Neuronal stem cell (in vitro differentiated cells): ENCODE measurements at places on chromosomes 5 and 9.

DNA sequence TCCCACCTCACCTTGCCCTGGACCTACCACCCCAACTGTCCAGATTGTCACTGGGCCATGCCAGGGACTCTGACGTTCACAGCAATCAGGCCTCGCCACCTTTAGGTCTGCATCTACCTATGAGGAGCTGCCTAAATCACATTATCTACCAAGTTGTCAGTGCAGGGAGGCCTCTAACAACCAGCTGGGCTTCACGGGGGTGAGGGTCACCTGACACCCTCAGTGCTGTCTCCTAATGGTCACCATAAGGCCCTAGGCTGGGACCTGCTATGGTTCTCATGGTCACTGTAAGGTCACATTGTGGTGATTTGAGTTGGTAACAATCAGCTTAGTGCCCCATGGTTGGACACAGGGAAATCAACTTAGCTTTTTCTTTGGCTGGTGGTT lies 119.2 kb upstream of the CXCL14 start:
- DNase-seq: no peak

GRCh38 chr5:64323591-64323990 lies 157.9 kb downstream of the RNF180 start:
- no peak for DNase-seq

DNA sequence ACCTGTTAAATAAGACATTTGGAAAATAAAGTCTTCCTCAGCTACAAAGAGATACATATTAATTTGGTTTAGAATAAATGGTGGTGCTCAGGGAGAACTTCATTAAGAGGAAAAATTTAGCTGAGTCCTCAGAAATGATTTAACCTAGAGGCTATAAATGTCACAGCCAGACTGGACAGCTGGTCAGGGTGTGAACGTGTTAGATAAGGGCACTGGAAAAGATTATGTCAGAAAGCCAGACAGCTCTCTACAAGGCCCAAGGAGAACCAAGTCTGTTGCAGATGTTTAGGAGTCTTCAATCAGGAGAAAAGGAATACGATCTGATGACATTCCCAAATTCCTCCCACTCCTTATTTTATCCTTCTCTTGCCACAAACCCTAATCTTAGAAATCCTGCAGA lies 265.2 kb downstream of the MAT2B start:
- DNase-seq: no peak

DNA sequence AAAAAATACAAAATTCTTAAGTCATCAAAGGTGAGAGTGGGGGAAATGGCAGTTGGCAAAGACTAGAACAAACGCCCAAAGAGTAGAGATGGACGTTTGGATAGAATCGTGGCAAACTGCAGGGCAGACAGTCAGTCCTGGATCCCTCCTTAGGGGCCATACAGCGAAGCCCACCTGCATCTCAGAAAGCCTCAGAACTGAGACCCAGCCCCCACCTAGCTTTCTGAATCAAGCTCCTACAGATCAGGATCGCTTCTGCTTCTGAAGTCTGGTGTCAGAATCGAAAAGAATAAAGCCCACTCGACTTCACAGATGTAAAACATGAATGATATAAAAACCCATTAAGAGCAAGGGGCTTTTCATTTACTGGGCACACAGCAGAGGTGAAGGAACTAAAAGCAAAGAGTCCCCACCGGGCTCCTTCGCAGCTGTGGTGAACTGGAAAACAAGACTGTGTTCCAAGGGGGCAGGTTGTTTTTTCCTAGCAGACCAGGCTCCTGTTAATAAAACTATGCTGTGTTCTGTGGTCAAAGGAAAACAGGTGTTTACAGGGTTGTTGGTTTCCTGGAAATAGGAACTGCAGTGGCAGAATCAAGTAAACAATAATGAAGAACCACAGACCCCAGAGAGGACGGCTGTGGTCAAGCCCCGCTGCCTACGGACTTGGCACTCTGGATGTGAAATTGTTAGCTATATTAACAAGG lies 91.8 kb downstream of the TLE1 start:
- no peak for DNase-seq

DNA sequence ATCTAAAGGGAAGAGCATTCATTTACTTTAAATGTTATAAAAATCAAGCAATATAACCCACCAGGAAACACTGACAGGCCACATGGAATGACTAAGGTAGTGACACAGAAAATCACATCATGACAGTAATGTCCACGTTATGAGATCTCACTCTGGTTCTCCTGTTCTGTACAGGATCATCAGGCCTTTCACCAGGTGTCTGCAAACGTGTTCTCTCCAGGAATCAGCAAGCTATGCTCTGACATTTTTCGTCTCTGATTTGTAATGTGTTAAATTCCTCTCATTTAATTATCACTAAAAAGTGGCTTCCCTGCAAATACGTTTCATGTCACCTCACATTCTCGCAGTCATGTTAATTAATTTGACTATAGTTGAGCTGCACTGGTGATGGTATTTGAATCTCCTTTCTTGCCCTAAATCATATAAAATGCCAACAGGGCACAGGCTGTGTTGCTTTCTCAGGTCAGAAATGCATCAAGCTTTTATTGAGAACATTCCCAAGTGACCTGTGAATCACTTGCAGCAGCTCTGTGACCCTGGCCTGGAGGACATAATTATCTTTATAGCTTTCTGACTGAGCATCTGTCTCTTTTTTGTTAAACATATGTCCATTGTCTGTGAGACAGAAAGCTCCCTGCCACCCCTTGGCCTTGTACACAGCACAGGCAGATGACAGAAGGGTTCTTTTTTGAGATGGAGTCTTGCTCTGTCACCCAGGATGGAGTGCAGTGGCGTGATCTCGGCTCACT lies 196.2 kb downstream of the DIRAS2 start:
- no peak for DNase-seq

GRCh38 chr5:56095579-56096102 lies 100.9 kb upstream of the IL6ST start:
- no peak for DNase-seq

- DNase-seq: no peak
Measured at GRCh38 chr9:33272061-33272460, 7.2 kb downstream of the CHMP5 start.

DNA sequence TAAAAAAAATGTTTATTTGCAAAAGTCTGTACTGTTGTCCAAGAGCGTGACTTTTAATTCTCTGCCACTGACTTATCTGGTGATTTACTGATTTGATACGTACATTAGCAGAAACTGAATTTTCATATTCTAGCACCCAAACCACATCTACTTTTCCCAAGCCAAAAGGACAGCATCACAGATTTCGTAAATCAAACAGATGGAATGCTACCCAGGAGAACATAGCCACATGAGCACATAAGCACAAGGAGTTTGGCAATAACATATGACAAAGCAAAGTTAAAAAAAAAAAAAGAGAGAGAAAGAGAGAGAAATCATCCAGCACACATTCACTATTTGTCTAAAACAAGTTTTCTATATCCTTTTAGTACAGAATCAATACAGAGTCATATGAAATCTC lies 83.7 kb downstream of the HINT1 start:
- DNase-seq: no peak

GRCh38 chr5:27639005-27639612 lies 600.7 kb upstream of the CDH9 start:
- no peak for DNase-seq

DNA sequence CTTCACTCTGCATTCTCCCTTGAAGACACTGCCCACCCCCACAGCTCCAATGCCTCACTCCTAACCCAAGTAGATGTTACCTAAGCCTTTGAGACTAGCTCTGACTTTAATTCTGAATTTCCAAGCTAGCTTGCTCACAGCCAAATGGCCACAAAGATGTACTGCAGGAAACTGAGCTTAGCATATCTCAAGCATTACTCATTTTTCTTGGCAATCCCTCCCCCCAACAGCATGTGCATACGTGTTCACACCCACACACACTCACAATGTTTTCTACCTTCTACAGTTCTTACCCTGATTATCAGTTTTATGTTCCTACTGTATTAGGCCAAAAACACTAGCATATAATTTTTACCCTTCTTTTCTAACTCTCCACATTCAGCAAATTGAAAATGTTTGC lies 13.7 kb upstream of the GRIA1 start:
- no peak for DNase-seq

DNA sequence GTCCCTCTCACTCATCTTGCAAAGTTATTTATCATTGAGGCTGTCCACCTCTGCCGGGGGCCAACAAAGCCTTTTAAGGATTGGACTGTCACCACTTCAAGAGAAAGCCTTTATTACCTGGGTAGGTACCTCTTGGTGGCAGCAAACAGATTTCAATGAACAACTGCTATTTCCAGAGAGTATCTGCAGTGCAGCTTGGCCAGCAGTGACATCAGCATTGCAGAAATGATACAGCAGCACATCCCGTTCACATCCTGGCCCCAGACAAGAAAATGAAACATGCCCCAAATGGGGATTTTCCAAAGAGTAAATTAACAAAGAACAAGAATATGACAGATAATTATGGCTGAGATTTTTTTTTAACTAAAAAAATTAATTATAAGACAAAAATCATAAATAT lies 2.3 kb upstream of the SPATA6L start:
- DNase-seq: no peak

DNA sequence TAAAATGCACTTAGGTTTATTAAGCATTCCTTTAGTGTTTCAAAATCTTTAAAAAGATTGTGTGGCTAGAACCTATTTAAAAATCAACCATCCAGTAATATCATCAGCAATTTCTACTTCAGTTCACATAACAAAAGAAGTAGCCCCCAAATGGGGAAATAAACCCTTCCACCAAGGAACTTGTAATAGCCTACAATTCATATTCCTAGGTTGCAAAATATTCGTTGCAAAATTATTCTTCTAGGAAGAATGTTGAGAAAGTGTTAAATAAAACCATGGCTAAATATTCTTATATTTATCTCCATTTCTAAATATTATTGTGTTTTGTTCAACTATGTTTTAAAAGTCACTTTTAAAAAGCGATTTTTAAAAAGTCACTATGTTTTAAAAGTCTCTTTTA lies 177.9 kb upstream of the PRLR start:
- no peak for DNase-seq

- no peak for DNase-seq
Measured at GRCh38 chr9:135279385-135279784, 191.9 kb downstream of the OLFM1 start.

- no peak for DNase-seq
Measured at GRCh38 chr9:5269249-5269715, 35.2 kb downstream of the RLN2 start.

DNA sequence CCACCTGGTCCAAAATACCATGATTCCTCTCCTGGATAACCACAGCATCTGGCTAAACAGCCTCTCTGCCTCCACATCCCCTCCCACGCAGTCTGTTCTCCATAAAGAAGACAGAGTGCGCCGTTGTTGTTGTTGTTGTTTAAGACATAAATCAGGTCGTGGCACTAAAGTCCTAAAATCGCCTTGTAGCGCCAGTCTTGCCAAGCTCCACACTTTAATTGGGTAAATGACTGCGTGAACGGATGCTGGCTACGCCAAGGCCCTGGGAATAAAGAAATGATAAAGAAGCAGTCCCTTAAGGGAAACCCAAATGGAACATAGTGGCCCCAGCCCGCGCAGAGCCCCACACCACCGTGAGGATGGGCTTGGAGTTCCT lies 364 bp upstream of the SFXN1 start:
- no peak for DNase-seq

DNA sequence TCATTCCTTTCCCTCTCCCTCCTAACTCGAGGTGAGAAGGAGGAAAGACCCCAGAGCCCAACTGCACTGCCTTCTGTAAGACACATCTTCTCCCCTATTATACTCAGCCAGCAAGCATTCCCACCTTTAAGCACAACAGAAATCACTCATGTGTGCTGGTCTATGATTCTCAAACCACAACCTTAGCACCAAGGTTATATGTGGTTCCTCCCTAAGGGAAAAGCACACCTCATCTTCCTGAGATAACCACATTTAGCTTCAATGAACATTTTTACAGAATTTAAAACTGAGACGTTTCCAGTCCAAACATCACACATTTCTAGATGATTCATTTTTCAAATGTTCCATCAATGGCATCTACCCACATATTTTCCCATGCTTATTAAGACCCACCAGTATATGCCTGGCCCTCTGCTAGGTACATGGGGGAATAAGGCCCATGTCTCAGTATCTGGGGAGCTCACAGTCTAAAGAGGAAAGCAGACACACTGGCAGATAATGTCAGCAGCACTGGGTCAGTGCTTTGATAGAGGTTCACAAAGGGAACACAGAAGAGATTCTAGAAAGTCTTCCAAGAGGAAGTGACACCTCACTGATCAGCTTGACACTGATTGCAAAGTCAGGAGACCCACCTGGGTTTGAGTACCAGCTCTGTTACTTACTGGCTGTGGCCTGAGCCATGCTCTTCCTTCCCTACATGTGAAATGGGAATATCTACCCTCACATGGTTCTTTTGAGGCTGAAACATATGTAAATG lies 245.4 kb downstream of the DENND1A start:
- DNase-seq: no peak

GRCh38 chr5:133334796-133335639 lies 277.3 kb downstream of the FSTL4 start:
- DNase-seq: no peak

DNA sequence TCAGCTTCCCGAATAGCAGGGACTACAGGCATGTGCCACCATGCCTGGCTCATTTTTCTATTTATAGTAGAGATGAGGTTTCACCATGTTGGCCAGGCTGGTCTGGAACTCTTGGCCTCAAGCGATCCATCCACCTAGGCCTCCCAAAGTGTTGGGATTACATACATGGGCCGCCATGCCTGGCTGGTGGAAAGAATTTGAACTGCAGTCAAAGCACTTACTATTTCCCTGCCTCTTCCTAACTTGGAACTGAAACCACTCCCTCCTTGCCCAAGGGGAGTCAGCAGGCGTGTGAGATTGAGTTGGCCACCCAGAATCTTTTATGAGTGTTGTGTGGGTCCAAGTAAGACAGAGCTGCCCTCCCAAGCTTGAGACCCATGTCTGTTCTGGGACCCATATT lies 86.1 kb upstream of the PTPN3 start:
- DNase-seq: no peak

DNA sequence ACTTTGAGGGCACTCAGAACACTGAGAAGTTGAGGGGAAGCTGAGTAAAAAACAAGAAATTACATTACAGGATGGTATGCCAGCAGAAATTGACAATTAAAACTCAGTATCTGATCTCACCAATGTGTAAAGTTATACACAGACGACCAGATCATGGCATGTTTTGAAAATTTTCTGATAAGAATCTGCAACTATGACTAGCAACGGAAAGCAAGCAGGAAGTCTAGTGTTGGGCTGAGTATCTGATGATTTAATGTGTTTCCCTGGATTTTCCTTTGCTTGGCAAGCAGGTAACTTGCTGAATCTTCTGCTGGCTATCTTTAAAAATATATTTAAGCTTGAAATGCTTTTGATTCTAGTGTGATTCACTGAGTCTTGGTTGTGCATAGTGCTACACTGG lies 5.2 kb upstream of the GCNT4 start:
- DNase-seq: no peak

DNA sequence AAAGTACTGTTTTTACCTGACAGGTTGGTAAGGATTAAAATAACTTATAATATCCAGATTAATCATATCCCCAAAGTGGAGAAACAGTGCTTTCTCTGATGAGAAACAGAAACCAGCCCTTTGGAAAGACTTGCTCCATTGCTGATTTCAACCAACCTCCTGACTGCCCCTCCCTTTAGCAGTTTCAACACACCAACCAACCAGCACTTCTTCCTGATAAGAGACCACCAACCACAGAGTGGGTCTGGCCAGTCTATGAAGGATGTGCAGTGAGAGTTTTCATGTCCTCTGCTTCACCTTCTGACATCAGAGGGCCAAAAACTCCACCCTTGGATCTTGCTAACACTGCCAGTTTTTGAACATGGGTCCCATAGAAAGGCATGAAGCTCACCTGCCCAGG lies 28.1 kb downstream of the RIGI start:
- no peak for DNase-seq

- no peak for DNase-seq
Measured at GRCh38 chr5:141951332-141951781, 6.6 kb downstream of the PCDH12 start.
